Body of pancreas (tissue), 4 donors: ENCODE measurements at places on chromosomes 12 and 14. TPM values are rescaled to one million over a fixed set of nuclear protein-coding genes. Genes with fewer than 3 reads are reported as not detected.

GRCh38 chr14:31932675-31933074 is 144.4 kb upstream of the ARHGAP5 start:
- DNase-seq, result no peak

AKAP3 gene
- total RNA-seq, result 8.2 TPM

CMKLR1 gene
- 5.7 TPM for total RNA-seq

DNA sequence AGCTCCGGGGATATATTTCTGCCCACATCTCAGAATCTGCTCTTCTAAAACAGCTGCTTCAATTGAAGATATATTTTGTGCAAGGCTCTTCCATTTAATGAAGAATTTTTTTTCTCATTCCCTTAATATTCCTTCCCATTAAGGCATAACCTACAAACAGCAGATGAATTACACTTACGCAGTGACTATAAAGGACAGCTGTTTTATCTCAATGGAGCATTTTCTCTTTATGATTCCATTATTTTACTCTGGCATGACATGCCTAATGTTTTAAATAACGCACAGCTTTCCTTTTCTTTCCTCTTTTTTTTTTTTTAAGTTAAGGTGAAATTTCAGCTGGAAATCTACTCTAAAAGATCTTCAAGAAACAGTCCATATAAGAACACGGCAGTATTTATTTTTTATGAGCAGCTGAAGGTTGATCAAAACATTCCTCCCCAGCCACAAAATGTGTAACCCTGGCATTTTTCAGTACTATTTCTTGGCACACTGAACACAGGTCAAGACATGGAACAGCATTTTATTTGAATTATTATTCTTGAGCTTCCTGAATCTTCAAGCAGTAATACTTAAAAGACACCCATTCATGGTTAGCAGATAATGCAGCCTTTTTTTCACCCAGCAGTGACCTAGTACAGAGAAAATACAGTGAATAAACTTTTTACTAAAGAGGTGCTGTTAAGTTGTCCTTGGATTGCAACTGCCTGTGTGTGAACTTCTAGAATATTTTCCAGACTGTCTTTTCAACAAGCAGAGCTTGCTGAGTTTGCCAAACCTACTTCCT is 118.1 kb upstream of the FOXN3 start:
- DNase-seq, result no peak

- no peak for DNase-seq
Observed at GRCh38 chr12:131486451-131487230, 224.2 kb upstream of the SFSWAP start.

DNA sequence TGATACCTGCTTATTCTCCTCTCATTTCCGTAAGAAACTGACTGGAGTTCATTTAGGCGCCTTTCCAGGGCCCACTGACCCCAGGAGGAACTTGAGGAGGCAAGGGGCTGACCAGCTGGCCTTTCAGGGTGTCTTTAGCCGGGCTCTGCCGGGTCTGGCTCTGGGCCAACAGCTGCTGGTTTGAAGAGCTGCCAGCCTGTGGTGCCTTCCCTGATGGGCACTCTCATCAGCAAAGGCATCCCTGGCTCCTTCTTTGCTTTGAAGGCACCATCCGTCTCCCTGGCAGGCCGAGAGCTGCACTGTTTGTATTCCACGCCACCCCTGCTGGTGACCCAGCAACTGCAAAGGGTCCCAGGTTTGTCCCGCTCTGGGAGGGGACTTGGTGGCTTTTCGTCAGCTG is 42.0 kb downstream of the IQSEC3 start:
- DNase-seq, result peak; percentile 27

RBMS2 gene
- 18.9 TPM for total RNA-seq

KLRC4 gene
- not detected for total RNA-seq

RTL1 gene
- not detected for total RNA-seq

DNA sequence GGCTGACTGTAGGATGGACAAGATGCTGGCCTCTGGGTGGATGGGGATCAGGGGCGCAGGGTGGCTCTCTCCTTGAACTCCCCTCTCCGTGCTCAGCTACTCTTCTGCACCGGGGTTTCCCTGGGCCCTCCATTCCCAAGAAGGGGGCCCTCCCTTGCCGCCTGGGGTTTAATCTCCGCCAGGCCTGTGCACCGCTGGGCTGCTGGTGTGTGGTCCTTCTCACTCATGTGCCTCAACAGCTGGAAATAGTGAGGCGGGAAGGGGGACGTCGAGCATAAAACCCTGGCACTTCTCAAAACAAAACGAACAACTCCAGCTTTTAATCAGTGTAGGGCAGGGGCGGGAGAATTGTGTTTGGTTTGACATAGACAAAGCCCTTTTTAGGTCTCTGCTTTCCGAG is 19.0 kb upstream of the SMOC1 start:
- no peak for DNase-seq

DNA sequence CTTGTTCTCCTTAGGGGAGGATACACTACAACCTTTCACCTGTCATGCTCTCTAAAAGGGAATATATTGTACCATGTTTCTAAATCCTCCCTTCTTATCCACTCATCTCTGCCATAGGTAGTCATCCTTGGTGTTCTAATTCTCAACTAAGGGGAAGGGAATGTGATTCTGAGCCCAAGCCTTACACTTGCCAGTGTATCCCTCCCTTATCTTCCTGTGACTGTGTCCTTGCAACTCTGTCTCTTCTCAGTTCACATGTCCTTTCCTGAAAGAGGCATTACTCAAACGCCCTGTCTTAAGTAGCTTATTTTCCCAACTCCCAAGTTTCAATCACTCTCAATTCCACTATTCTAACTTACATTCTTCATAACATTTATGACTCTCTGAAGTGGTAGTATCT is 44.5 kb upstream of the SYT10 start:
- no peak for DNase-seq

LUM gene
- 35.9 TPM for total RNA-seq

DNA sequence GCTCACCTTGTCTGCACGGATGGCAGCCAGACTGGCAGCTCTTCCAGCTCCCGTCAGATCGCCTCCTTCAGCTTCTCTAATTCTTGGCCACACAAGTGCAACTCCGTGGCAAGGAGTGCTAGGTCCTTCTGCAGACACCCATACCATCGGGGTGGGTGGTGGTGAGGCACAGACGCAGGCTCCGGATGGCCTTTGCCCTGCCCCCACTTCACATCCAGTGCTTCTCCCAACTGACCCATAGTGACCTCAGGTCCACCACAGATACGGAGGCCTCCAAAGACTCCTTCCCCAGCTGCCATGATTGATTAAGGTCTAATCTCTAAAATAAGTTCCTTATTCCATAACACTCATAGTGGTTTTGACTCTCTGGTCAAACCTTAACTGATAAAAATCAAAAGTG is 19.9 kb upstream of the CD27 start:
- no peak for DNase-seq

DNA sequence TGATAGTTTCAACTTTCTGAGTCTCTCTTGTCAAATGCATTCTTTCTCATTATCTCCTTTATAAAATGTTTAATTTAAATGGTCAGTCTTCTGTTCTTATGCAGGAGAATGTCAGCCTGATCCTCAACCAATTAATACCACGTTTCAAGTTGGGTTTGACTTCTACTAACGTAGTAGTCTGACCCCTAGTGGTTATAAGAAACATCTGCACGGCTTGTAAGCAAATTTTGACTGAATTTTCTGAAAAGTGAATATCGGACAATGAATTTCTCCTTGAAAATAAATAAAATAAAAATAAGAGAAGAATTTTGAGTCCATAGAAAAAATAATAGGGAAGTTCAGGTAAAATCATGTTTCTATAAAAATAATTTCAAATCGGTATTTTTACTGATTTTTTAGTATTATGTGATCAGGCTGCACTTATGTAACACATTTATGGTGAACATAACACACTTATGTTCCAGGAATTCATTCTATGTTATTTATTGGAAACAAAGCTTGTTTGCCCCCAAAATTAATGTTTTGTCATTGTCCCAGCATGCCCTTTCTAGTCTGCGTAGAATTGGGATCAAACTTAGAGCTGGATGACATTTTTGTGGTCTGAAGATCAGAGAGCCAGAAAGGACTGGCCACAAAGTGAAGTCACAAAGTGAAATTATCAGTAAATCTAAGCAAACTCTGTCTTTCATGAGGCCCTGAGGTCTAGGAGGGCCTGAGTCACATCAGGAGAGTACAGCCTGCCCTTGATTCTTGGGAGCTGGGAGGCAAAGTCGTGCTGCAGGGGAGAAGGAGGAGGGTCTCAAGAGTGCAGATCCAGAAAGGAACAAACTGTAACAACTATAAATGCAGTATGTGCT is 101.2 kb upstream of the STXBP6 start:
- no peak for DNase-seq

FOS gene
- 412 TPM for total RNA-seq

DNA sequence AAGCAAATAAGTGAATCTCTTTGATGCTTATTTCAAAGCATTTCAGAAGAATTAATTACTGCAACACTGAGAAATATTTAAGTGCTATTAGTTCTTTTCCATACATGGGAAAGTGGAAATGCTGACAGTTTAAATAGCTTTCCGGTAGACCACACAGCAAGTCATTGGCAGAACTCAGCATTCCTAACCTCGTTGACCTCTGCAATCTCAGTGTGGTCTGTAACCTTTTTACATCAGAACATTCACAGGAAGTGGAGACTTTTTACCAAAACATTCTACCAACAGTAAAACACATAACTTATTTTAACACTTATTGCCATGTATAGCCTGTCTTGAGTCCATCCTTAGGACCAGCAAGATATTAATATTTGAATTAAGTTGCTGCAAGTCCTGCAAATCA is 249.5 kb upstream of the DCN start:
- DNase-seq, result no peak

GRCh38 chr14:81330619-81331122 is 69.5 kb downstream of the STON2 start:
- no peak for DNase-seq

DNA sequence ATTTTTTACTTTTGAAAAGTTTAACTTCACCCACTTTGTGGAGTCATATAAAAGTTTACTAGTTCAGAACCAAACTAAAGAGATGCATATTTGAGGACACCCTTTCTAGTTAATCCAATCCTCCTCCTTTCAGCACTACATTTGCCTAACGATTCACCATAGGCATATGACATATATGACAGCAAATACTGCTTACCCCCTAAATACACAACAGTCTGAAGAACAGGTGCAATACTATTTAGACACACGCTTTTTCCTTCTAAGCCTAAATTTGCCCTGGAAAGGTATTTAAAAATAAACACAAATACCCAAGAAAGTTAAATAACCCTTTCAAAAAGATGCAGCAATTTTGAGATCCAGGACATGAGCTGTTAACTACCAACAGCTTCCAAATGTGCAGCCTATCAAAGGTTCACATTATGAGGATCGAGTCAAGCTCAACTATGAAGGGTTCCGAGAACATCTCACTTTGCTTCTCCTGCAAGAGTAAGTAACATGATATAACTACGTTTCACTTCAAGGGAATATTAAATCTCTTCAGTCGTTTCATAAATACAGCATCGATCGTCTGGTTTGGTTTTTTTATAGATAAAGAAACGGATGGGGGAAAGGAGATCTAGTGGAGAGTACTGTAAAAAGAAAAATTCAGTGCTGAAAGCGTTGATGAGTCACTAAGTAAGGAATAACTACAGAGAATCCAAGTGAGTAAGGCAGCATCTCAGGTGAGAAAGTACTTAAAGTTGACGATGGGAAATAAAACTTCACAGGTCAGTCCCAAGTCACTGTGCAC is 677 bp upstream of the AP4S1 start:
- DNase-seq, result no peak

SLC2A13 gene
- 41.9 TPM for total RNA-seq

GRCh38 chr12:93914281-93914680 is 234.1 kb upstream of the PLXNC1 start:
- no peak for DNase-seq

PMEL gene
- total RNA-seq, result 1.6 TPM

DNA sequence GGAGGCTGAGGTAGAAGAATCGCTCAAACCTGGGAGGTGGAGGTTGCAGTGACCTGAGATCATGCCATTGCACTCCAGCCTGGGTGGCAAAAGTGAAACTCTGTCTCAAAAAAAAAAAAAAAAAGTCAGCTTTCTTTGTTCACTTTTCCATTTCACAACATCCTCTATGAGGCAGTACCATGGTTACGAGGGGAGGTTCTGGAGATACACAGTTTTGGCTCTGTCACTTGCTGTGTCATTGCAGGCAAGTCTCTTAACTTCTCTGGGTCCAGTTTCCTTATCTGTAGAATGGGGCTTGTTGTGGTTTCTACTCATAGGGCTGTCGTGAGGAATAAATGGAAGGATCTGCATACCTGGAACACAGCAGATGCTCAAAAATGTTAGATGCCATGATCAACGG is 75.6 kb upstream of the SLC24A4 start:
- DNase-seq, result no peak

SELPLG gene
- 2.3 TPM for total RNA-seq

GRCh38 chr12:54413284-54414190 is 5.5 kb downstream of the ITGA5 start:
- no peak for DNase-seq

LRFN5 gene
- 4.9 TPM for total RNA-seq

C12orf60 gene
- total RNA-seq, result not detected

DNA sequence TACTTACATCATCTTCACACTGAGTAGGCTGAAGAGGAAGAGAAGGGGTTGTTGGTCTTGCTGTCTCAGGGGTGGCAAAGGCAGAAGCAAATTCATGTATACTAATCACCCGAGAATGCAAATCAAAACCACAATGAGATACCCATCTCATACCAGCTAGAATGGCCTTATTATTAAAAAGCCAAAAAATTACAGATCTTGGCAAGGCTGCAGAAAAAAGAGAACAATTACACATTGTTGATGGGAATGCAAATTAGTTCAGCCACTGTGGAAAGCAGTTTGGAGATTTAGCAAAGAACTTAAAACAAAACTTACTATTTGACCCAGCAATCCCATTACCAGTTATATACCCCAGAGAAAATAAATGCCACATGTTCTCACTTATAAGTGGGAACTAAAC is 154.9 kb downstream of the SEC23A start:
- DNase-seq, result no peak

- no peak for DNase-seq
Observed at GRCh38 chr14:95318399-95319311, 1.1 kb downstream of the CLMN start.

SIX6 gene
- not detected for total RNA-seq

- no peak for DNase-seq
Observed at GRCh38 chr12:104974626-104975290, 11.4 kb upstream of the NOPCHAP1 start.

- DNase-seq, result no peak
Observed at GRCh38 chr12:78208092-78208491, 377.4 kb downstream of the NAV3 start.

- DNase-seq, result no peak
Observed at GRCh38 chr12:116287842-116288301, 10.4 kb upstream of the MED13L start.

DNA sequence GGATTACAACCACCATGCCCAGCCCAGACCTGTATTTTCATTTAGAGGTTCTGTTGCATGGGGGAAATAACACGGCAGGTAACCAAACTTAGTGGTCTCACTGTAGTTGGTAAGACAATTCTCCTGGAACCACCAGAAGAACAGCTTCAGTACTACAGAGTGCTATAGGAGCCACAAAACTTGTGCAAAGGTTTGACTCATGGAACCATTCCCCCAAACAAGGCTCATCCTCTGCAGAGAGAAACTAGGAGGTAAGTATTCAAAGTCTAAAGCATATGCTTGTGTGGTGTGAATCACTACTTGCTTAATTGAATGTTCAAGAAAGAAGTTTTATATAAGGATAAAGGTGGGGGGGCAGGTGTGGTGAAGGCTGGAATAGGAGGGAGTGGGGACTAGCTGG is 58.7 kb downstream of the GNS start:
- no peak for DNase-seq
